Tibial nerve (tissue), 4 donors: ENCODE measurements at places on chromosomes 7 and 10.
A peak's percentile ranks its signal among the peaks of the same experiment; 100 is the strongest.

- DNase-seq: no peak
These were observed 138.9 kb upstream of the AHR start for GRCh38 chr7:17159500-17160037.

- DNase-seq: no peak
These were observed 74.8 kb downstream of the ADARB2 start for GRCh38 chr10:1662438-1663025.

GRCh38 chr10:79430936-79431335 is 14.5 kb downstream of the ZCCHC24 start:
- no peak for DNase-seq

DNA sequence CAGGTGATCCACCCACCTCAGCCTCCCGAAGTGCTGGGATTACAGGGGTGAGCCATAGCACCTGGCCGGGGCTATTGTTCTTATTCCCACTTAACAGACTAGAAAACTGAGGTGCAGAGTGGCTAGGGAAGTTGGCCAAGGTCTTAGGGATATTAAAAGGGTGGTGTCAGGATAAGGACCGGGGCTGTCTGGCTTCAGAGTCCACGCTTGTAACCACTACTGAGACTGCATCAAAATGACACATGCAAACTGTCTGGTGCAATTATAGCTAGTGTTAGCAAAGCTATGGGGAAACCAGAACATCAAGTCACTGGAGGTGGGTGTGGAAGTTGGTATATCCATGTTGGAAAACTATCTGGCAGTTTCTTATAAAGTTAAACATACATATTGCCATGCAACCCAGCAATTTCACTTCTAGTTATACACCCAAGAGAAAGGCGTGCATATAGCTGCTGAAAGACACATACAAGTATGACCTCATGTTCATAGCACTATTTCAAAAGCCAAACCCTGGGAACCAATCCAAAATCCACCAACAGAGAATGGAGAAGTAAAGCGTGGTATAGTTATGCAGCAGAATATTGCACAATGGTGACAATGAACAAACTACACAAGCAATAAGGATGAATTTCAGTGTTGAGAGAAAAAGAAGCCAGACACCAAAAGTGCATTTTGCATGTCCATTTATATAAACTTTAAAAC is 33.9 kb upstream of the EEPD1 start:
- peak; percentile 64 for DNase-seq

- DNase-seq: no peak
These were observed 264.4 kb upstream of the TCERG1L start for GRCh38 chr10:131575877-131576276.

GRCh38 chr7:150850273-150850672 is 2.0 kb upstream of the AOC1 start:
- DNase-seq: no peak

DNA sequence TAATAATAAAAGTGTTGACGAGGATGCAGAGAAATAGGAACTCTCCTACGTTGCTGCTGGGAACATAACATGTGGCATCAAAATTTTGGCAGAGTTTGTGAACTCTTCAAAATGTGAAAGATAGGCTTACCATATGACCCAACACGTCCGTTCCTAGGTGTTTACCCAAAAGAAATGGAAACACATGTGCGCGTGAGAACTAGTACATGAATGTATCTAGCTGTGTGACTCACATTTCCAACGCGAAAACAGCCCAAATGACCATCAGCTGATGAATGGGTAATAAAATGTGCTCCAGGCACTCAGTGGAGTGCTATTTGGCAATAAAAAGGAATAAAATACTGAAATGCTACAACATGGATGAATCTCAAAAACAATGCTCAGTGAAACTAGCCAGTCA is 10.4 kb upstream of the ELFN1 start:
- DNase-seq: no peak

- DNase-seq: no peak
These were observed 350.1 kb upstream of the AOAH start for GRCh38 chr7:37074370-37074769.

DNA sequence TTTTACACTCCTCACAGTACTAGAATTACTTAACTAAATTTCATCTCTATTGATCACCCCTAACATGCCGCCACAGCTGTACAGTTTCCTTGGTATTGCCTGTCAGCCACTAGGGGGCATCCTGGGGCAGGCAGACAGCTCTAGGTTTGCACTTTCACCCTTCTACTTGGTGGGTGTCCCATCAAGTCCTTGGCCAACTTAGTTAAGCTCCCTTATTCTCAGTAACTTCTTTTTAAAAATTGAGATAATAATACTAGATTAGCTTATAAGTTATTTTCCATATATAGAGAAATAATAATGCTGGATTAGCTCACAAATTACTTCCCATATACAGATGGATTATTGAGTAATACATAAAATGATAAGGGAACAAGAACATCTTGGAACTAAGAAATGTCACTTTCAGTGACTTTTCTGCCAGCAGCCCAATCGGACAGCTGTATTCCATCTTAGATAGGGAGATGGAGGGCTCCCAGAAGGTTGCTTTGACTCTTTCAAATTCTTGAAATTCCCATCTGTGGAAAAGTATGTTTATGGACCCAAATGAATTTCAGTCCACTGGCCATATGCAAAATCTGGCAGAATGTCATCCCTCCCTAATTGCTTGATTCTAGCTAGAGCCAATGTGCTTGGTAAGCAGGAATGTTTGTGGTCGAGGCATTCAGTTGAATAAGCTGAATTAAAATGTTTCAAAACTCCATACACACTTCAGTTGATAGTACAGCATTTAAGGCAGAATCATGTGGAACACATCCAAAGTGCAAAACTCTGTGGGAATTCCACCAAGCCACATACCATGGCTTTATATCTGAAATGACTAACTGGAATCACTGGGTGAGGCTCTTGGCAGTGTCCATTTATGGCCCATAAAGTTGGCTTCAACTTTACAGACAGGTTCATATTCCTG is 309.7 kb downstream of the CSTF2T start:
- DNase-seq: no peak

DNA sequence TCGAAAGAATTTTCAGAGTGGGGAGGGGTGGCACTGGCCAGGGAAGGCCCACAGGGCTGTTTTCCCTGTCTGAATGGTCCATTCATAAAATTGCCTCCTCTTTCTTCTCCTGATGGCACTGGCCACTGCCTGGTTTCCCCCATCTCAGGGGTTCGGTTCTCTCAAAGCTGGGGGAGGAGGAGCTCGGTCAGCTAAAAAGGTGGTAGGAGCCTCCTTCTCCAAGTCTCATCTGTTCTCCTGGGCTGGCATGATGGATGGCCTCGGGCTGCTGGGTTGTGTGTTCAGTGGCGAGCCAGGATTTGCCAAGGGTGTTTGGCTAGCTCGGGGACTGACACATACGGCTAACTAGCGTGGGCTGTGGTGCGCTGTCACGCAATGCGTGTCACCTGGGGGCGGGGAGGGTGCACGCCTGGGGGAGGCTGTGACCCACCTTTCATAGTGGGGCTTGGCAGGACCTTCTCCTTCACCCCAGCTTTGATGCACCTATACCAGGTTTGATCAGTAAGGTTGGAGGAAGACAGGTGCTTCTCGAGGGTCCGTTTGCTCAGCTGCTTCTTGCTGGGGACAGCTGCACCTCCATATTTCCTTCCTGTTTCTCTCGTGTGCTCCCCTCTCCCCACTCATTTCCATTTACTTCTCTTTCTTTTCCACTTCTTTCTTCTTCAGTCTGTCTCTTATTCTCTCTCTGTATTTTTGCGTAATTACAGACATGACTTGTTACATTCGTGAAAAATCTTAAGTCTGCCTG is 36.3 kb downstream of the RBM20 start:
- no peak for DNase-seq

- DNase-seq: no peak
These were observed 59.1 kb downstream of the STK32C start for GRCh38 chr10:132248455-132249225.

DNA sequence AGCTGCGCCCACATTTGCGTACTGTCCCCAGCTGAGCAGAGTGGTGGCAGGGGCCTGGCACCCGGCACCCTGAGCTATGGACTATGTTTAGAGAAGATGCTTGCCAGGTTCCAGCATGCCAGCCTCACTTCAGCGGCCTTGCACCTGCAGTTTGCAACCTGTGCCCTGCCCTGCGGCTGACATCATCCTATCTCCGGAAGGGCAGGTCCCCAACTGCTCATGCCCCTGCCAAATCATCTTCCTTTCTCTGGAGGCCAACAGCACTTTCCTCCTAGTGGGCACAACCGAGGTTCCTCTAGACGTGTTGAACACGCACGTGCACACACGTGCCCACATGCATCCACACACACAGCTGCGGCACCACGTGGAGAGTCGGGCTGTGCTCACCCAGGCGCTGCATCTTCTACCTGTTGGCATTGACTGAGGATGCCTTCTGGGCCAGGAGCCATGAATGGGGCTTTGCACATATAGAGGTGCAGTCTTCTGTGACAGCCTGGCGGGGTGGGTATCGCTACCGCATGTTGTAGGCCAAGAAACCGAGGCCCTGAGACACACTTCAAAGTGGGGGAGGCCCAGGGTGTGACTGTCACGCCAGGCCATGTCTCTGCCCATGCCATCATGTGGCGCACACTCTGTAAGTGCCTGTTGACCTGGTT is 24.5 kb downstream of the CNPY1 start:
- DNase-seq: no peak

DNA sequence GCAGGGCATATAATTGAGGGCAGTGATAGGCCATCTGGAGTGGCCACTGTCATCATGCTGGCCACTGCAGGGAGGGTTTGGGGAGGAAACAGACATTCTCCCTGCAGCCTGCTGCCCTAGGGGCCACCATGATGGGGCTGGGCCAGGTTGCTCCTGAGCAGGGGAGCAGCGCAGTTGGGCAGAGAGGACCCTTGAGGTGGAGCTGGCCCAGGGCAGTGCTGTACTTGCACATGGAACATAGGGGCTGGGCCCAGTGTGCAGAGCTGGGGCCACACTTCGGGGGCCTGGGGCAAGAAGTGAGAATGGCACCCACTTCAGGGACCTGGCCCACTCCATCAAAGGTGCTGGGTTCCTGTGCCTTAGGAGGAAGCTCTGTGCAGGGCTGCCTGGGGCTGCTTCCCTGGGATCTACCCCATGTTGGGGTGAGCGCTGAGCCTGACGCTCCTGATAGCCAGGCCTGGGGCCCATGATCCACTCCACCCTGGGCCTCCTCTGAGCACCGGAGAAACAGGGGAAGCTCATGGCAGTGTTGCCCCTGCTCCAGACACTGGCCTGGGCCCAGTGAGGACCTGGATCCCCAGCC is 21.3 kb upstream of the NUB1 start:
- DNase-seq: no peak

- DNase-seq: no peak
These were observed 19.5 kb downstream of the PRKAG2 start for GRCh38 chr7:151857412-151857811.

- no peak for DNase-seq
These were observed 148.7 kb downstream of the MYOF start for GRCh38 chr10:93333278-93333978.

GRCh38 chr7:3039787-3040186 is 3.9 kb downstream of the CARD11 start:
- DNase-seq: no peak

- no peak for DNase-seq
These were observed 28.9 kb downstream of the CPA1 start for GRCh38 chr7:130409067-130409711.

- no peak for DNase-seq
These were observed 297.3 kb upstream of the COBL start for GRCh38 chr7:51613911-51614357.
